ENCODE measurements at places on chromosomes 5 and 9.

- peak; percentile 40 for DNase-seq
These were observed 473.0 kb downstream of the PLK2 start for GRCh38 chr5:57986761-57987341.

DNA sequence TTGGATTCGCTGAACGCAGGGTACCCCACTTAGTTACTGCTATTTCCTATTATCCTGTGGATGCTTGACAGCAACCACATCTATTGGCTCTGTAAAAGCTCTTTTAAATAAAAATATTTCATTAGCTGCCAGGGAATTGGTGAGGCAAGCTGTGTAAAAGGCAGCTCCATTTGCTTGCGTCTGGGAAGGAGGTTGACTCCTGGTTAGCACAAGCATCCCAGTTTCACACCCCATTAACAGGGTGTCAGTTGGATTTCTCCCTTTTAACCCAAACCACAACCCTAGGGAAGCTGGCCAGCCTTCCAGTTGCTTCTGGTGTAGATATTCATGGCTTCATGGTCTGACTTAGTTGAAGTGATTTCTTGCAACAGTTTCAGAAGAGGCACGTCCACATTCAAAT is 151.0 kb downstream of the GPBP1 start:
- DNase-seq: no peak

- no peak for DNase-seq
These were observed 60.2 kb downstream of the FBXW11 start for GRCh38 chr5:171946000-171946781.

DNA sequence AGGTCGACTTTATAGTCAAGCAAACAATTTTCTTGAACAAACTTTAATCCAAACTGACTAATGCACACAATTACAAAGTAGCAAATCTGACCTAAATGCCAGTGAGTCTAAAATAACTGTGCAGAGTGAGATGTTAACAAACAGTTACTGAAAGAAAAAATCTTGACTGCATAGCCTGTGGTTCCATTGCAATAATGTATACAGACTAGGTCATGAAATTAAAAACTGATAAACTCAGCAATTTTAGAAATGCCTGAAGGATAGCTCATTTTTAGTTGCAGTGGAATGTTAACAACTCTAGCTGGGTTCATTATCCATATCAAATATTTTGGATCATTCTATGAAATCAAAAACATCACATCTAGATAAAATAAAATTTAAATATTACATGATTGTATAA is 73.4 kb upstream of the CDH12 start:
- no peak for DNase-seq

- DNase-seq: no peak
These were observed 16.7 kb downstream of the FGD3 start for GRCh38 chr9:92963831-92964606.

DNA sequence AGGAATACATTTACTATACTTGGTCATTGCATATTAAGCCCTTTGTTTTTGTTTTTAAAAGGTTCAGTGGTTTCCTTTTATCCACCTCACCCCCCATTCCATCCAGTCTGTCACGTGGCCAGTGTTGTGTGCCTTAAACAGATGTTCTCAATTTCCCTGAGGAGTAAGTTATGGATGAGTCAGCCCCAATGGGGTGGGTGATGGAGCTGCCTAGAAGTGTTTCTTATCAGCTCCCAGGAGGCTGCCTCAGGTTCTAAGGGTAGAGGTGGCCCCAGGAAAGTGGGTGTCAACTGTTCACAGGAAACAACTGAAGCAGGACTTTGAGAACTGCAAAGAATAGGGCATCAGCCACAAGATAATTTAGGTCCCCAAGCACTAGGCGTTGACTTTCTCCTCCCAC is 41.1 kb downstream of the ACTBL2 start:
- DNase-seq: peak; percentile 100

GRCh38 chr5:9829621-9830020 is 199.5 kb upstream of the TAS2R1 start:
- no peak for DNase-seq

- peak; percentile 62 for DNase-seq
These were observed 656.3 kb downstream of the PRELID2 start for GRCh38 chr5:145178641-145179523.

GRCh38 chr9:120932086-120932823 is 5.7 kb upstream of the TRAF1 start:
- no peak for DNase-seq

- DNase-seq: no peak
These were observed 335.9 kb downstream of the SEMA5A start for GRCh38 chr5:9209846-9210492.

GRCh38 chr5:142686968-142687367 is 1.1 kb upstream of the FGF1 start:
- no peak for DNase-seq

DNA sequence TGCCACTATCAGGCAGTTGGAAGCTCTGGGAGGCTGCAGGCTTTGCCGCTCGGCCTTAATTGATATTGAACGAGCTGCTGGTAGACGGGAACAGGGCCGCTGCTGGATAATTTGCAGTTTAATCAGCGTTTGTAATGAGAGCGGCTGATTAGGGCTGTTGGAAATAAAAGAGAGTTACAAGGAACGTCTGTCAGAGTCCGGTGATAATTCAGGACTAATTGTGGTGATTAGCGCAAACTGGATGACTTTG is 68.2 kb upstream of the TBCA start:
- DNase-seq: peak; percentile 16

- no peak for DNase-seq
These were observed 49.9 kb upstream of the PPP2CA start for GRCh38 chr5:134275822-134276221.

GRCh38 chr5:111863801-111864200 is 106.8 kb upstream of the NREP start:
- DNase-seq: no peak

GRCh38 chr9:35318741-35319140 is 156.9 kb downstream of the UNC13B start:
- peak; percentile 47 for DNase-seq

DNA sequence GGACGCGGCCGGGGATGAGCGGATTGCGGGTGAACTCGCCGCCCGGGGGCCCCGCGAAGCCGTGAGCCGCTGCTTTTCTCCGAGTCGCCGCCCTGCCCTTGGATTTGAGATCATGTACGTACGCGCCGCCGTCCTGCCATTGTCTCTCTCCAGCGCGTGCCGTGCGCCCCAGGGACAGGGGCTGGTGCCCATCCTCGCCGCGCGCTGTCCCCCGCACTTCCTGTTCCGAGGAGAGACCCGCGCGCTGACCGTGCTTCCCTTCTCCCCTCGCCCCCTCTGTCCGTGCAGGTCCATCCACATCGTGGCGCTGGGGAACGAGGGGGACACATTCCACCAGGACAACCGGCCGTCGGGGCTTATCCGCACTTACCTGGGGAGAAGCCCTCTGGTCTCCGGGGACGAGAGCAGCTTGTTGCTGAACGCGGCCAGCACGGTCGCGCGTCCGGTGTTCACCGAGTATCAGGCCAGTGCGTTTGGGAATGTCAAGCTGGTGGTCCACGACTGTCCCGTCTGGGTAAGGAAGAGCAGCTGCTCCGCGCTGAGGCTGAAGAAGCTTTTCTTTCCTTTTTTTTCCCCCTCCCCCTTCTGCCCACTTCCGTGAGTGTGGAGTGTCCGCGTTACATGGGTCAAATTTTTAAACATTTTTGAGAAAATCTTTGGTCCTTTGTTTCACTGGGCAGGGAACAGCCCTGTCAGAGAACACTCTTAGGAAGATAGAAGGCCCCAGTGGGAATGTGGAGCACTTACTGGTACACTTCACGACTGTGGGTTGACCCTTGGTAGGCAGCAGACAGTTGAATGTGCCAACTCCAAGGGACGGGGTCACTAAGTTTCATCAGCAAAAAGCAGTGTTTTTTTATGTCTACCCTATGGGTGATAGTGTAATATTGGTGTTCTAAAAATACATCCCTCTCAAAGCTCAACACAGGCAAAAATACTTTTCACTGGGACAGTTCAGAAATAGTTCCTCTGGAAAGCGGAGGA is 727 bp downstream of the RHOBTB3 start:
- DNase-seq: peak; percentile 60

- DNase-seq: no peak
These were observed 17.7 kb downstream of the MARVELD2 start for GRCh38 chr5:69432412-69433206.

- peak; percentile 84 for DNase-seq
These were observed 12.7 kb downstream of the ABLIM3 start for GRCh38 chr5:149153751-149154610.

DNA sequence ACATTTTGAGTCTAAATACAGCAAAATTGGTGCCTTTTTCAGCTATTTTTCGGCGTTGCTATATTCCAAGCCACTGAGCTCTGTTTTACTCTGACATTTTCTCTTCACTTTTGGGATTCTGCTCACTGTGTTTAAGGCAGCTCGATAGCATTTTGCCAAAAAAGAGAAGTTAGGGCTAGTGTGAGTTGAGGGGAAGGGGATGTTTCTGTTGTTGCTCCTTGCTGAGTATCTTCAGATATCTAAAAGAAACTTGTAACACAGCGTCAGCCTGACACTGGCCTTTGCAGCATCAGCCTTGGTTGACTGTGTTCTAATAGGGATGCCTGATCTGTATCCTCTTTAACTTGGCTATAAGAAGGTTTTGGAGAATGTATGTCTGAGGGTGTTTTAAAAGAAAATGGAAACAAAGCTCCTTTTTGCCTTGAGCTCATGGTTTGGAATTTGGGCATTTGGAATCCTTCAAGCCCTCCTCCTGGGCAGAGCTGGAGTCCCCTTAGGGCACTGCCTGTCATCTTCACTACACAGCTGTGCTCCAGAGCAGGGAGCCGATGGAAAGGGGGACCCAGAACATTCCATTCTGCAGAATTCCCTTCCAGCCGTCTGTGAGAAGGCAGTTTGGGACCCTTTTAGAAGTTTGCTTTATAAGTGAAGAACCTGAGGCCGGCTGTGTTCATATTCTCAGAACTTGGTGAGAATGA is 63.0 kb downstream of the EXOSC2 start:
- no peak for DNase-seq

- no peak for DNase-seq
These were observed 7.8 kb downstream of the RRAGA start for GRCh38 chr9:19057033-19057432.

DNA sequence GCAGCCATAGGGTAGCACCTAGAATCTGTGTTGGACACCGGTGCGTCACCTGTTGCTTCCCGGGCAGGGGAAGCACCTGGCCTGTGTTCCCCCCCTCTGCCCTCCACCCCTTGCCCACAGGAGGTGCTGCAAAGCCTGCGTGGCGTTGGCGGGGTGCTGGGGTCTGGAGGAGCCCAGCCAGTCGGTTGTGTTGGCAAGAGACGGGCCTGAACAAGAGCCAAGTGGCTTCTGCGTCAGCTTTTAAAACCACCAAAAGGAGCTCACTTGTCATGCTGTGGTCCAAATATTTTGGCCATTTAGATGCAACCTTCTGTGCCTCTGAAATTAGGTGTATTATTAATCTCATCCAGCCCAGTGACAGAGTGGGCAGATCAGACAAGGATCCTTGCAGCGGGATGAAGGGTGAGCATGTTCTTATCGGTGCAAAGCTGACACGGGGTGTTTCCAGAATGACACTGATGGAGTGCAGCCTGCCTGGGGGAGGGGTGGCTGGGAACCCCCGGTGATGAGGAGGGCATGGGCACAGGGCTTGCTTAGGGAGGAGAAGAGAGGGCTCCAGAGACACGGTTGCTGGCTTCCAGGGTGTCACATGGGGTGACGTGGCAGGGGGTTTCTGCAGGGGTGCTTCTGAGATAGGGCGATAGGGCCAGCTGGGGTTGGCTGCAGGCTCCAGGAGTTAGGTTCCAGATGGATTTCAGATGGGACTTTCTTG is 9.7 kb upstream of the RXRA start:
- DNase-seq: peak; percentile 77

DNA sequence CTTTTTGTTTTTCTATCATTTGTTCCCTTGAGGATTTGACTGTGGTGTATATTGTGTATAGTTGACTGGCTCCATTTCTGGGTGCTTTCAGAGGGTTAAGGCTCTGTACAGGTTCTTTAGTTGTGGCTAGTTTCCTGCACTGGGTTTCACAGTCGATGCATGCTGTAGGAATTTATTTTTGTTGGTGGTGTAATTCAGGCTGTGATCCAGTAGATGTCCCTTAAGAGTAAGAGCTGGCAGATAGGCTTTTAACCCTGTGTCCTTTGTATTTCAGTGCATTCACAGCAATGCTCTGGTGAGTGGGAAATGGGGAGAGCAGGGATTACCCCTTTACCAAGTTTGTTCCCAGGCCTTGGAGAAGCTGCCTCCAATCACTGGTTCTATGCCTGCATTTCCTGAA is 112.9 kb downstream of the SPATA31D1 start:
- DNase-seq: no peak

DNA sequence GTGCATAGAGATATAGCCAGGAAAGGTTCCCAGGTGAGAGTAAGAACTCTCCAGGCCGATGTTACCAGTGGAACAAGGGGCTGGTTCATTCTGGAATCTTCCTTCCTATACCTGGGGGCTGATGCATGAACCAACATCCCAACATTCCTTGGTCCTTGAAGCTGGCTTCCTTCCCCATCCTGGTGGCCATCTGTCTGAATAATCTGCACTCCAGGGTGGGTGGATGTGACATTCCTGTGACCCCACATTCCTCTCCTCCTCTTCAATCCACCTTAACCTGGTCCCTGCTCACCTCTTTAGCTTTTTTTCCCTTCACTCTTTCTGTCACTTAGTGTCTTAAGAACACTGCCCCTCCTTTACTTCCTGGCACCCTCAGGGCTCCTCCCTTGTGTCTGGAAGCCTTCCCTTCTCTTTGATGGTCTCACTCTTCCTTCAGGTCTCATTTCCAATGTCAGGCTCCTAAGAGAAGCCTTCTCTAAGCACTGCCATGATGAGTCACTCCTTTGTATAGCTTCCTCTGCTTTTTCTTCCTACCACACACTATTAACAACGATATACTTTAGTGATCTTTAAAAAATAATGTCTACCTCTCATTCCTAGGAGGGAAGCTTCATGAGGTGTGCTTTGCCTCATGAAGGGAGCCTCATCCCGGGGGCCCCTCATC is 80.3 kb downstream of the BOD1 start:
- peak; percentile 20 for DNase-seq

- peak; percentile 87 for DNase-seq
These were observed 178.4 kb downstream of the GNA14 start for GRCh38 chr9:77469515-77470231.

GRCh38 chr5:127011961-127012644 is 18.3 kb downstream of the MARCHF3 start:
- DNase-seq: no peak

GRCh38 chr5:113527746-113528145 is 14.3 kb downstream of the YTHDC2 start:
- no peak for DNase-seq

GRCh38 chr5:179060116-179061008 is at the start of gene ZNF354C:
ZNF354C (plus strand) TSS chr5:179060373; CDS start chr5:179062069, 1,696 bp downstream.
- peak; percentile 84 for DNase-seq

DNA sequence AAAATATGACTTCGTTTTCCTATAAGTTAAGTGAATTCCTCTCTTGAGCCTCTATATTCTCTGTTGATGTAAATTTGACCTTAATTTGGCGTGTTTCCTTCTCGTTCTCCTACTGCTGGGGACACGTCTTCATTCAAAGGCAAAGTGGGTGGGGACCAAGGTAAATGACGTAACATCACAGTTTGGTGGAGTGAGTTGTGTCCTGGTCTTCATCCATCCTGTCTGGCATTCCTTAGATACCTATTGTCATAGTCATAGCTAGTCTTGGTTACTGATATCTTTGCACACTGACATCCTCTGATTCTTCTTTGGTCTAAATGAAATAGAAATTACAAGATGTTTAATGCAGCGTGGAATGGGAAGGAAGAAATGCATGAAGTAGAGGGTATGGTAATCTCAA is 108.5 kb downstream of the NNT start:
- DNase-seq: peak; percentile 52

Measured in fibroblast of the aortic adventitia (primary cell).